Esophagus mucosa (tissue), 1 donor: ENCODE measurements at places on chromosomes 13 and 19. TPM values are rescaled to one million over a fixed set of nuclear protein-coding genes. Genes with fewer than 3 reads are reported as not detected.

ZNF560 gene
- not detected for total RNA-seq

RASAL3 gene
- 1.8 TPM for total RNA-seq

KL gene
- 0.24 TPM for total RNA-seq

APOC4 gene
- total RNA-seq: not detected

RNF225 gene
- total RNA-seq: 14.7 TPM

SLC10A2 gene
- total RNA-seq: not detected

FGF9 gene
- total RNA-seq: 0.04 TPM

C13orf42 gene
- not detected for total RNA-seq

CELF5 gene
- not detected for total RNA-seq

- ATAC-seq: no peak
These were observed 222.6 kb upstream of the MAB21L1 start for GRCh38 chr13:35698911-35699576.

DNA sequence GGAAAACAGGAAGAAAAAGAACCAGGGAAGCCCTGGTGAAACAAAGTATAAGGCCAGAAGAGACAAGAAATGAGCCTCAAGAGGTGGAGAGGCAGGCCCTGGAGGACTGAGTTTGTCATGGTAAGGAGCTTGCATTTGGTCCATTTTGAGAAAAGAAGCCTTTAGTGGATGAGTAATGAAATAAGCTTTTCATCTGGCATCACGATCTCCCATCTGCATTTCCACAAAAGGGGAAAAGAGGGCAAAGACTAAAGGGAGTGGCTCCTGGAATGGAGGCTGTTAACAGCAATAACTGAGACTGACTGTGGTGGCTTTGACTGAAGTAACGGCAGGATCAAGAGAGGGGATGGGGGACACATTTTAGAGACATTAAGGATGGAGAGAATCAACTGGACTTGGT lies 148.8 kb upstream of the NBEA start:
- ATAC-seq: no peak

GRCh38 chr13:98751861-98752466 lies 508 bp downstream of the SLC15A1 start:
- ATAC-seq: peak; percentile 42

DNA sequence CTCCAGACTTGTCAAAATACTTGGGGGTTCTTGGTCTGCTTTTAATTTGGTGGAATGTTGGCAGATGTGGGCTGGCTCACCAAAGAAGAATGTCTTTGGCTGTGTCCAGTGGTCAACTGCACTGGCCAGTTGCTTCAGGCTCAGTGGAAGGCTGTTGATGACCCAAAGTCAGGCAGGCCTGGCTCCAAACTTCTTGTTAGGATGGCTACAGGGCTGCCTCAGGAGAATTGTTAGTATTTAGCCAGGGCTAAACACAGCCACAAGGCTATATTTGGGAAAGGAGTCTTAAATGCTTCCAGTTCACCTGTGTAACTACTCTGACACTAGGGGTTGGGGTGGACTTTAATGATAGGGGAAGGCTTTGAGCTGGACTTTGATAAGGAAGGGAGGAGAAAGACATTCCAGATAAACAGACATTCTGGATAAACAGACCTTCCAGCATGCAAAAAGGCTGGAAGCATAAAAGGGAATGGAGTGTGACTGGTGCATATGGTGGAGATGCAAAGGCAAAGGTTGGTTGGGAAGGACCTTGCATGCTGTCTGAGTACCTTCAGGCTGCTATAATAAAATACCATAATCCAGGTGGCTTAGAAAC lies 116.8 kb downstream of the FOXO1 start:
- no peak for ATAC-seq

DNA sequence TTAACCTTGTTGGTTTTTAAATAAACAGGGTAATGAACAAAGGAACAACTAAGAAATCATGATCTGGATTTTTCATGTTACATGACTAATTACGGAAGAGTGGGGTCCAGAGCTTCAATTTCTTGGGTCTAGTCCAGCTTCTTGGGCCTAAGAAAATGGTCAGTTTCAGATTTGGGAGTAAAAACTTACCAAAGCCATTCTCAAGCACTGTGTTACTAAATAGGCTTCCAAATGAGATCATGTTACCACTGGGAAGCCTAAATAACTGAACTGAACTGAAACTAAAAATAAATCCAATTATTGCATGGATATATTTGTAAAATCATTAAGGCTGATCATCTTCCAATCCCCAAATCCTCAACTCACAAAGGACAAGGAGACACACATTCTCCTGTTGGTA lies 13.9 kb downstream of the TBC1D4 start:
- no peak for ATAC-seq

DNA sequence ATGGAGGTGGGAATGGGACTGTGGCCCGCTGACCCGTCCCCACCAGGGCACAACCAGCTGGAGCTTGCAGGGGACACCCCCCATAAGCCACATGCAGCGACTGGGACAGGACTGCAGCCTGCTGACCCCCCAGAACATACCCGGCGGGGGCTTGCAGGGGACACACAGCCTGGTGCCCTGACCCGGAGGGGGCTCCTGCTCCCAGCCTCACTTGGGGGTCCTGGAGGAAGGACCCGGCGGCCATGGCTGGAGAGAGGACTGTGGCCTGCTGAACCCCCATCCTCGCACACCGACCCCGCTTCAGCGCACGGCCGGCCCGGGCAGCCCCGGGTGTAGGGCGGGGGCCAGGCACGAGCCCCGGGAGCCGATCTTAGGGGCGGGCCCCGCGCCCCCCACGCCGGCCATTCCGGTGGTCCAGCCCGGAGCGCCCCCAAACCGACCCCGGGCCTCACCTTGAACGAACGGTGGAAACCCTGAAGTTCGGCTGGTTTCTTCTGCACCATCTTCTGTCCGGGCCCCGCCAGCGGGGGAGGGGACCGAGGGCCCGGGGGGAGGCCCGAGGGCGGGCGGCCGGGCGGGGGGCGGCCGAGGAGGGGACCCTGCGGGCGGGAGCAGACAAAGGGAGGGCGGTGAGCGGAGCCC lies 574 bp downstream of the MKNK2 start:
- ATAC-seq: peak; percentile 1

DNA sequence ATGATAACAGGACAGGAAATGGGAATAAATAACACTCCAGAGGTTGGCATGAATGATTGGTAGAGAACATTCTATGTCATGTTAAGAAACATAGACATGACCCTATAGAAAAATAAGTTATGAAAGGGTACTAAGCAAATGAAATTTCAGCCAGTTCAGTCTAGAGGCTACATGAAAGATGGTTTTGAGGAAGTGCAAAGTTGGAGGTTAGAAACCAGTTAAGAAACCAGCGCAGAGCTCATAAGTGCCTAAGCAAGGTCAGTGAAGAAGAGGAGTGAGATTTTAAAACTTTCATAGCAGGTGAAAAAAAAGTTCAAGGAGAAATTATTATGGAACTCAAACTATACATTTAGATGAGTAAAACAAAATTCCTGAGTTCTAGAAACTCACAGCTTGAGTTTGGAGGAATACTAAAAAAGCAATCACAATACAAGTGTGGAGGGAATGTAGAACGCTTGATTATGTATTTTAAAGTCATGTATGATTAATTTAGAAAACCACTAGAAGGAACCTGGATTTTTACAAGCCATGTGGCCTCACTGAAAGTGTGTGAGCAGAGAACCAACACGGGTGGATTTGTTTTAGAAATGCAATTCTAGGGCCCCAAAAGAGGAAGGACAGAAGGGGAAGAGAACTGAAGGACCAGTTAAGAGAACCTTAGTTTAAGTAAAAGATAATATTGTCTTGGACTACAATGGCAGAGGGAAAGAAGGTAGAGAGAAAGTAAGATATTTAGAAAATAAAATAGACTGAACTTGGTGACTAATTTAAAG lies 162.4 kb downstream of the PCDH20 start:
- ATAC-seq: no peak

GRCh38 chr19:57675881-57676280 lies 5.9 kb upstream of the ZNF551 start:
- no peak for ATAC-seq

DNA sequence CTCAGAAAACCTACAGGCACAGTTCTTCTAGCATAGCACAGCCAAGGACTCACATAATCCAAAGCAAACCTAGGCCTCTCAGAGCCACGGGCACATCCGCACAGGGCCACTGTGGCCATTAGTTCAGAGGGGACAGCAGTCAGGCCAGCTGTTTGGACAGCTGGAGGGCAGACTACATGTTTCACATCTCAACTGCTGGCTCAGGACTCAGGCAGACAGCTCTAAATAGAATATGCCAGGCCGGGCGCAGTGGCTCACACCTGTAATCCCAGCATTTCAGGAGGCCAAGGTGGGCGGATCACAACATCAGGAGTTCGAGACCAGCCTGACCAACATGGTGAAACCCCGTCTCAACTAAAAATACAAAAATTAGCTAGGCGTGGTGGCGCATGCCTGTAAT lies 26.8 kb downstream of the SAFB2 start:
- no peak for ATAC-seq

DNA sequence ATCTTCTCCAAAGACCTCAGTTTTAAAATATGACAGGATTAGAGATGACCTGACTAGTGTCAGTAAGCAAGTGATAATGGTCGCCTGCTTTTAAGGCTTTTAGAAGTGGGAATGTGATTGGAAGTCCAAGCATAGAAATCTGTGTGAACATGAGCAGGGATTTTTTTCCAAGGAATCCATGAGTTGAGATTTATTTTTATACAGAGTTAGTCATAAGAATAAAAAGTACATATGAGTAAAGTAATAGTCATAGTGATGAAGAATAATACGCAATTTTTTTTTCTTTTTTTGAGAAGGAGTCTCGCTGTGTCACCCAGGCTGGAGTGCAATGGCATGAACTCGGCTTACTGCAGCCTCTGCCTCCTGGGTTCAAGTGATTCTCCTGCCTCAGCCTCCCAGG lies 1.6 kb downstream of the ZNF546 start:
- ATAC-seq: no peak

GRCh38 chr19:43441716-43442115 lies 23.7 kb downstream of the LYPD3 start:
- no peak for ATAC-seq

DNA sequence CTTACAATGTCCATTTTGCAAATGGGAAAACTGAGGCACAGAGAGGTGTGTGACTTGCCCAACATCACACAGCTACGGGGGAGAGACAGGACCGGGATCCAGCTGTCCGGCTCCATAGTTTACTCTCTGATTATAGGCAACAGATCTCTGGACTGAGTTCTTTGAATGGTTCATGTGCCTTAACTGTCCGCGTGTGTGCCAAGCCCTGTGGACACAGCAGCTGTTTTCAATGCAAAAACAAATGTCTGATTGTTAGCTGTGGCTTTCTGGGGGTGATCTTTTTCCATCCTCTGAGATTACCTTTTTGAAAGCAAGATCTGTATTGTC lies 94.1 kb downstream of the KL start:
- ATAC-seq: no peak
